ENCODE measurements at places on chromosomes 4 and X.

DNA sequence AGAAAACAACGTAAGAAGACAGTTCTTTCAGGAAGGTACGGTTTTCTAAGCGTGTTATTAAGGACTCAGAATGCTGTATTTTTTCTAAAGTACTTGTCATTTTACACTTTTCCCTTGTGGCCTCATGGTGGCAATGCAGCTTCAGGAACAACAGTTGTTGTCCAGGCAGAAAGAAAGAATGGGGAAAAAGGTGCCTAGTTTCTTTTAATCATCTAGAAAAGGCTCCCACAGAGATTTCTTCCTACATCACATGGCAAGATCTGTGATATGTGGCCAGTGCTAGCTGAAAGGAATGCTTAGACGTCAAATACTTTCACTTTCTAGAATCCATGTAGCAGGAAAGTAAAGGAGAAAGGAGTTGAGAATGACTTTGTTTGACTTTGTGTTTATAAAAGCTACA lies 49.0 kb upstream of the TRAM1L1 start:
- DNase-seq, result no peak

GRCh38 chrX:104316739-104317138 lies 62.0 kb upstream of the ESX1 start:
- DNase-seq, result no peak

DNA sequence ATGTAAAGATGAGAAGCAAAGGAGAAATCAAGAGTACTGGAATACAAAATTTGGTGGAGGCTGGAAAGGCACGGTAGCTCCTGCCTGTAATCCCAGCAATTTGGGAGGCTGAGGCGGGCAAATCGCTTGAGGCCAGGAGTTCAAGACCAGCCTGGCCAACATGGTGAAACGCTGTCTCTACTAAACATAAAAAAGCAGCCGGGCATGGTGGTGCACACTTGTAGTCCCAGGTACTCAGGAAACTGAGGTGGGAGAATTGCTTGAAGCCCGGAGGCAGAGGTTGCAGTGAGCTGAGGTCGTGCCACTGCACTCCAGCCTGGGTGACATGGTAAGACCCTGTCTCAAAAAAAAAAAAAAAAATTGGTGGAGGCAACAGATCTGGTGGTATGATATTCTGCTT lies 1086.0 kb downstream of the NLGN4X start:
- DNase-seq, result no peak

GRCh38 chrX:69988955-69989394 lies 60.8 kb downstream of the AWAT2 start:
- DNase-seq, result no peak

- no peak for DNase-seq
These were observed 9.9 kb downstream of the TMSB4X start for GRCh38 chrX:12984603-12985319.

- DNase-seq, result no peak
These were observed 207.7 kb downstream of the STIM2 start for GRCh38 chr4:27068151-27068867.

DNA sequence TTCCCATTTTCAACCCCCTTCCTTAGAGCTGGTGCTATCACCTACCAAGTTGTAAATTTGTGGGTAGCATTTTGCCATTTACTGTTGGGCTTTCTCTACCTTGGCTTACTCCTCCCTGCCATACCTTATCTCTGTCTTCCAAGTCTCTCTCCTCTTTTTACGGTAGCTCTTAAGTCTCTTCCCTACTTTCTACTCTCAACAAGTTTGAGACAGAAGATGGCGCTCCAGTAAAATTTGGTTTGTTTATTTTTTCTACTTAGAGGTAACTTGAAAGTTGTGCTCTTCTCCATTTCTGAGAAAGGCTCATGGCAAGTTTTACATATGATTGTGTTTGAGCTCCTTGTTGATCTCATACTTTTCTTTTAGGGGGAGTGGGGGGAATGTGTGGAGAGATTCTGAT lies 1508.1 kb downstream of the TECRL start:
- DNase-seq, result no peak

GRCh38 chr4:46933686-46934085 lies 24.6 kb upstream of the COX7B2 start:
- no peak for DNase-seq

DNA sequence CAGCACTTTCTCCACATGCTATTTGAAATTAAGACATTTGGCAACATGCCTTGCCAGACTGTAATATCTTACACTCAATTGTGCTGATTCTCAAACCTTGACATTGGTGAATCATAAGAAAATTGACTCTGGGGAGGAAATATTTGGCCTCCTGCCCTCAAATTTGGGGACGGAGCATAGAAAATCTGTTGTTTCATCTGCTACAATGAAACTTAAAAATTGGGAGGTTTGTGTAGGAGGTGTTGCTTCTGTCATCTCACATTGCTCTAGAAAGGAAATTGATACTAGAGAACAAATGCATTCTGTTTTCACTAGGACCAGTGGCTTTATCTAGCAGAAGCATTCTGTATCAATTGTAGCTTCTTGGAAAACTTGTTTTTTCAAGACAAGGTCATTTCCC lies 5.3 kb downstream of the OCRL start:
- no peak for DNase-seq

DNA sequence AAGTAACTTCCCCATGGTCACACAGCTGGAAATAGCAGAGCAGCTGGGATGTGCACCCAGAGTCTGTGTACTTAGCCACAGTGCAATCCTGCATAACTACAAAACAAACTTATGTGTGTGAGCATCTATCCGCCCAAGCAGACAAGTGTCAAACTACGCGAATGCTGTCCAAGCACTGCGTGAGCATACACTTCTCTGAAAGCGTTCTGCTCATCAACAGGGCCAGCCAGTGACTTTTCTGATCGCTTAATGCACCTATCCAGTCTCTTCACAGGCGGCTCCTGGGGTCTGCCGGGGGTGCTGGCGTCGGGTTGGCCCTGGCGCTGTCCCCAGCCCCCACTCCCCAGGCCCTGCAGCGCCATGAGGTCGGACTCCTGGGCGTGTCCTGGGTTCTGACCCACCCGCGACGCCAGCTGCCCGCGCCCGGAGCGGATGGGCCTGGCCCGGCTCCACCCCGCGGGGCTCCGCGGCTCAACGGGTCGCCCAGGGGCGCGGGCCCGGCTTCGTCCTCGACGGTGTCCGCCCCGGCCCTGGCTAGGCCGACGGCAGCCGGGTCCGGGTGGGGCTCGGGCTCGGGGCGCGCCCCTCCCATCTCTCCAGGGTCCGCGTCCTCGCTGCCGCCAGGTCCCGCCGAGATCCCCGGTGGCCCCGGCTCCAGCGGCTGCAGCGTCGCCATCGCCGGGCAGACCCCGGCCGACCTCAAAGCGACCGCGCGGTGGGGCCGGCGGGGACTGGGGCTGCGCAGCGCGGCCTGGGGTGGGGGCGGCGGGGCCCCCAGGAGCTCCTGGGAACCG lies 1.3 kb upstream of the ZNF141 start:
- DNase-seq, result no peak

GRCh38 chrX:16722481-16722880 lies 3.1 kb downstream of the SYAP1 start:
- DNase-seq, result no peak

GRCh38 chr4:122762966-122763716 lies 30.6 kb downstream of the BBS12 start:
- DNase-seq, result no peak

- DNase-seq, result no peak
These were observed 6.1 kb downstream of the GASK1B start for GRCh38 chr4:158166701-158167100.

DNA sequence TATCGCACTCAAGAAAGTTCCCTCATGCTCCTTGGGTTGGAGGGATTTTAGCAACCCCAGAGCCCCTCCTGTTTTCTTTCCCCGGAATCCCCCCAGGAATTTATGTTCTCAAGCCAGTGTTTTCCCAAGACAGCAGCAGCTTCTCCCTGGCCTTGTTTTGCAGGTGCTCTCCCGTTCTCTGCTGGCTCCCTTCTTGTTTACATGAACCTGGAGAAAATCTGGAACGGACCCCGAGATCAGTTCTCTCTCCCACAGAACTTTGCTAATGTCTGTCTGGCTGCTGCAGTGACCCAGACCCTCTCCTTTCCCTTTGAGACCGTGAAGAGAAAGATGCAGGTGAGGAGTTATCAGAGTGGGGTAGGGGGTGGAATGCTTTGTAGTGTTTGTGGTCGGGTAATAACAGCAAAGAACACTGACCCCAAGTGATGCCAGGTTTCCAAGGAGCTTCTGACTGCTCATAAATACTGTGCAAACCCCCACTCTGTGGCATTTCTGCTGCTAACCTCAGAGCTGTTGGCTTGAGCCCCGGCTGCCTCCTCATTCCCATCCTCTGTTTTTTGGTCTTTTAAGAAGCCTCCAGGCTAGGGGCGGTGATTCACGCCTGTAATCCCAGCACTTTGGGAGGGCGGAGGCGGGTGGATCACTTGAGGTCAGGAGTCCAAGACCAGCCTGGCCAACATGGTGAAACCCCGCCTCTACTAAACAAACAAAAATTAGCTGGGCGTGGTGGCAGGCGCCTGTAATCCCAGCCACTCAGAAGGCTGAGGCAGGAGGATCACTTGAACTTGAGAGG lies 11.1 kb downstream of the SLC25A43 start:
- no peak for DNase-seq

GRCh38 chr4:127558489-127559407 lies 74.0 kb upstream of the INTU start:
- DNase-seq, result no peak

DNA sequence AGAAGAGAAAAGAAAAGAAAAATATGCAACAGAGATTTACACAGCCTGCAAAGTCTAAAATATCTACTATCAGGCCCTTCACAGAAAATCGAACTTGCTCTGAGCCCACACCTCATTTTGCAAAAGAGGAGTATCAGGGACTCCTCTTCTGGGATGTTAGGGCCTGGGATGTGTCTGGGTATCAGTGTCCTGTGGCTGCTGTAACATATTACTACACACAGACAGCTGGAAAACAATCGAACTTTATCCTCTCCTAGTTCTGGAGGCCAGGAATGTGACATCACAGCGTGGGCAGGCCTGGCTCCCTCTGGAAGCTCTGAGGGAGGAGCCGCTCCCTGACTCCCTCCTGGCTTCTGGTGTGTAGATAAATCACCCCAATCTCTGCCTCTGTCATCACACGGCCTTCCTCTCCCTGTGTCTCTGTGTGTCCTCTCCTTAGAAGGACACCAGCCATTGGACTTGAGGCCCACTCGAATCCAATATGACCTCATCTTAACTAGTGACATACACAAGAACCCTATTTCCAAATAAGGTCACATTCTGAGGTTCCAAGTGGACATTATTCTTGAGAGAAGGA lies 52.9 kb downstream of the PPP2R2C start:
- DNase-seq, result no peak

- no peak for DNase-seq
These were observed 112.4 kb upstream of the CXCL13 start for GRCh38 chr4:77493120-77493752.

DNA sequence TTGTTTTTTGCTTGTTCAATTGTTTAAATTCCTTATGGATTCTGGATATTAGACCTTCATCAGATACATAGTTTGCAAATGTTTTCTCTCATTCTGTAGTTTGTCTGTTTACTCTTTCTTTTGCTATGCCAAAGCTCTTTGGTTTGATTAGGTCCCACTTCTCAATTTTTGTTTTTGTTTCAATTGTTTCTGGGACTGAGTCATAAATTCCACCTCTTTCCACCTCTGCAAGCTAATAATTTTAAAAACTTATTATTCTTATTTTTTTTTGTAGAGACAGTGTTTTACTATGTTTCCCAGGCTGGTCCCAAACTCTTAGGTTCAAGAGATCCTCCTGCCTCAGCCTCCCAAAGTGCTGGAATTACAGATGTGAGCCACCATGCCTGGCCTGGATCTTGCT lies 226.8 kb upstream of the GPRIN3 start:
- DNase-seq, result no peak

DNA sequence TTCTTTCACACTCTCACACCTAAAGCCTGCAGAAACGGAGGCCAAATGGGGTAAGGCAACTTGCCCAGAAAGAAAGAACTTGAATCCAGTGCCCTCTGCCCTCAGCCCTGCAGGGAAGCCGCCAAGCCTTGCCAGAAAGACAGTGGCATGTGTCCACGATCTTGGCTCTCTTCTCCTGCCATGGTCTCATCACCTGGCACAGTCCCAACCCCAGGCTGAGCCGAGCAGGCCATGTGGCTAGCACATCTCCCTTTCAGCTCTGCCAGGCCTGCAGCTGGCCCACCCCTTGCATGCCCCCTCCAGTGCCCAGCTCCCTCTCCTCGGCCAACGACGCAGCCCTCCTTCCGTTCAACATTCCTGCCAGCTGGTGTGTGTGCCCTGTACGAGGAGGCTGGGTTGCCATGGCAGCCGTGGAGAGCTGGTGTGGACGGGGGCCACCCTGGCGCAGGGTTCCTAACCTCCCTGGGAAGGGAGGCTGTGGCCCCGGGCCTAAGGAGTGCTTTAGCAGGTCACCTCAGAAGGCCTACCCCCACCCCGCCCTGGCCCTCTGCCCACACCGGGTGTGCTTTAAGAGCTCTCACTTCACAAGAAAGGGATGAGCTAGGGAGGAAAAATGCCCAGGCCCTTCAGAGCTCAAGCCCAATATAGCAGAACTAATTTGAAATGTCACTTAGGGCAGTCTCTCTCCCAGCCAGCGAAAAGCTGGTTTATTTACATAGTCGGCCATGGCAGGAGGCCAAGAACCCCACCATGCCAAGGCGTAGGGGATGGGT lies 73.0 kb upstream of the PJA1 start:
- no peak for DNase-seq
